ENCODE measurements at places on chromosomes 5 and 9. TPM values are rescaled to one million over a fixed set of nuclear protein-coding genes. Genes with fewer than 3 reads are reported as not detected.

DNA sequence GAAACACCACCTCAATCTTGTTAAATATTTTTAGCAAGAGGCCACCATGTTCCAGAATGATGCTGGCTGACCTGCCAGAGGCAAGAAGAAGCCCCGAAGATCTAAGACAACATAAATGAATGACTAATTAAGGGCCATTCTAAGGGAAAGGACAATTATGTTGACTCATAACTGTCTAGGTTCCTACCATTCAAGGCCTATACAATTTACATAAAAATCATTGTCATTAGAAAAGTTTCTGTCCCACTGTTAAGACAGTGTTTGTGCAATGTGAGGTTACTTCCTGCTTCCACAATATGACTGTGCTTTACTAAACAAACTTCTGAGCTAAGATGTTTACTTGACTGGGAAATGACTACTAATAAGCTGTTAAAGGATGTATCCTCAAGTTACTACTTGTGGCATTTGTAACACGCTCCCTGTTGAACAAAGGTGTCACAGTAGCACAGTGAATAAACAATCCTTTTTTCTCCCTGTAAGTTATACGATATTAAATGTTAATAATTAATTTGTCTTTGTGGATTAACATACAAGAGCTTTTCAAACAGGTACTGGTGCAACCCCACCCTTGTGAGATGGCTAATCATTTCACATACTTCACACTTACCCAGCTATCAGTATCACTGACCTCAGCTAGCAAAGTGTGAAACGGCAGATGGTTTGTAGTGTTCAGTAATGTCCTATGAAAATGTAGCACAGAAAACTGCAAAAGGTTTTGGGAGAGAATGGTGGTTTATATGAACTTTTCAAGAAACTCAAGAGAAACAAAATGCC is 195.8 kb downstream of the EFNA5 start:
- DNase-seq, result no peak

DNA sequence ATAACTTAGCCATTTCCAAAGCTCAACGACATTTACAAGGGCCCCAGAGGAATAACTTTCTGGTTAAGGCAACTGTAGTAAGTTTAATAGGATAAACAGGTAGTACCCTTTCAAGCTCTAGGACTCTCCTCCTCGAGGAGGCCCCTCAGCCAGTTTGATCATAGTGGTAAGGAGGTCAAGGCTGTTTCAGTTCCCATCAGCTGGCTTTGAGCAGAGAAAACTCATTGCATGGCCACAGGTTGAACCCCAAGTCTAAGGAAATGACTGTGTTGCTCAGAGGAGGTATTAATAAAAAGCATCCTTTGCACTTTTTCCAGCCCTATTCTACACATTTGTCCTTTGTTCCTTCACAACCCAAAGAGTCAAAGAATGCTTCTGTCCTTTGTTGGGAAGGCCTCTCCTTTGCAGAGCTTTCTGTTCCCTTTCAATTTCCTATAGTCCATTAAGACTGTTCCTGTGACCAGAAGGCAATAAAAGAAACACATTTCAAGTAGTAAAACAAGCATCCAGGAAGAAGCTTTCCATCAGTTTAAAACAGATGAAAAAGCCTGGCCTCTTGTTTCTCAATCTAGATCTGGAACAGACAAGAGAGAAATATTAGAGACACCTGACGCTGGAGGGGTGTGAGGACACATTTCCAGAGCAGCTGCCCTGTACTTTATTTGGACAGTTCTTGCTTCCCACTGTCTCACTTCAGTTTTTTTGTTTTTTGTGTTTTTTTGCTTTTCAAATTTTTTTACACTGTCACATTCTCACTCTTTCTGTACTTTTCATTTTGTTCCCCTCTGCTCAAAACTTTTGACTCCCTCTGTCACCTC is 54.1 kb downstream of the PRRC1 start:
- no peak for DNase-seq

DNA sequence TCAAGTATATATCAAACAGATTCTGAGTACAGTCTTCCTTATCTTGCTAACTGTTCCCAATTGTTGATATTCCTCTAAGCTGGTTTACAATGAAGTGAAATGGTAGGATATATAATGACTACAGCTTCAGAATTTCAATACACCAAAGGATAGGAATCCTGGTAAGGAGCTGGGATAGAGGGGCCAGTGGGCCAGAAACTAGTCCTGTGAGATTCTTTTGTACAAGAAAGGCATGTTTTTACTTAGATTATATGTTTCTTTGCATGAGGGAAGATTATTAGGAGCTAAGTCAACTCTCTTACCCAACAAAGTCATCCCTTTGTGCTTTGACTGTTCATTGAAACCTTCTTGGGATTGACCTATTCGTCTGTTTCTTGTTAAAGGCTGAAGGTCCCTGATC is 435.7 kb downstream of the PLK2 start:
- no peak for DNase-seq

GRCh38 chr5:105806596-105806995 is 1864.1 kb downstream of the EFNA5 start:
- no peak for DNase-seq

GRCh38 chr5:93163010-93163663 is 417.9 kb downstream of the NR2F1-AS1 start:
- DNase-seq, result no peak

DNA sequence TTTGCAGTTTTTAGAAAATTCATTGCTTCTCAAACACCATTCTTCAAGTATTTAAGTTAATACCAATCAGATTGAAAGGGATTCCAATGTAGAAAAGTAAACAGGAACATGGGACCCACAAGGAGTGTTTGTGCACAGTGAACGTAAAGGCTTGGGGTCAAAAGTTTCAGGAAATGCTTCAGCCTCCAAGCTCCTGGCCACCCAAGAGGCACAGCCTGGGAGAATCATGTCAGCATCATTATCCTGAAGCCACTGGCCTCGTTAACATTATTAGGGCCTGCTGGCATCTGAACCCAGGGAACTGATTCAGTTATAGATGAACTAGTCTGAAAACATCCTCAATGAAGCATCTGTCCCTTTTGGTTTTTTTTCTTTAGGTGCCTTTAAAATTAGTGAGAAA is 122.9 kb downstream of the NXNL2 start:
- DNase-seq, result no peak

The PCDHA5 gene
- total RNA-seq, result 0.14 TPM

GRCh38 chr9:96417051-96417586 is 1.1 kb downstream of the ZNF367 start:
- DNase-seq, result peak; percentile 96

DNA sequence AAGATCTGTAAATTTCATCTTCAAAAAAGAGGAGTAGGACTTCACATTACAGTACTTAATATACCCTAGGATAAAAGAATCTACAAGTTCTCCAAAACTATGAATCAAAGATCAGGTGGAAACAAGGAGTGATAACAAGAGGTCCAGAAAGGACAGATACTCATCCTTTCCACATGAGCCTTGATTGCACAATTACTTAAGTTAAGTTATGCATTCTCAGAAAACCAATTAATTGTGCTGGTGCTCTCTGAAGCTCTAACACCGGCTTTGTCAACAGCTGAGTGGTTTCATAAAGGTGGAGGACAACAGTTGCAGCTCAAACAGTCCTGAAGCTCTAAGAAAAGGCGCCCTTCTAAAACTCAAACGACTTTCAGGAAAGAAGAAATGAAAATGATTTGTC is 251.9 kb downstream of the BNC2 start:
- DNase-seq, result no peak

The PCDHA1 gene
- total RNA-seq, result not detected

The ADGRV1 gene
- 0.19 TPM for total RNA-seq

The LECT2 gene
- not detected for total RNA-seq

- DNase-seq, result no peak
Measured at GRCh38 chr5:125269926-125270325, 523.5 kb upstream of the ZNF608 start.
